ENCODE measurements at places on chromosomes 3 and 15.
A peak's percentile ranks its signal among the peaks of the same experiment; 100 is the strongest.

DNA sequence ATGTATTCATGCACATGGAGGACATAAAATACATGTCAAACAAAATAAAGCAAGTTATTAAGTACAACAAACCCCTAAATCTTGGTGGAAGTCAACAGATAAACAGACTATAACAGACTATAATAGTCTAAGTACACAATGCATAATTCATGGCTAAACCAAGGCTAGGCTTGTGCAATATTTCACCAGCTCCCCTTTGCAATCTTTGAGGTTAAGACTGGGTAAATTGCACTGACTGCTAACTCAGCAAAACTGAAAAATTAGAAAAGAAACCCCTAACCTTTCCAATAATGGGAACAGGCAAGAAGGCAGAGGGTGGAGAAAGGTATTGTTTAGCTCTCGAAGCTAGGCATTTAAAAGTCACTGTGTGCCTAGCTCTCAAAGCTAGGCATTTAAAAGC, 304.9 kb upstream of the WNT5A start:
- DNase-seq = no peak

DNA sequence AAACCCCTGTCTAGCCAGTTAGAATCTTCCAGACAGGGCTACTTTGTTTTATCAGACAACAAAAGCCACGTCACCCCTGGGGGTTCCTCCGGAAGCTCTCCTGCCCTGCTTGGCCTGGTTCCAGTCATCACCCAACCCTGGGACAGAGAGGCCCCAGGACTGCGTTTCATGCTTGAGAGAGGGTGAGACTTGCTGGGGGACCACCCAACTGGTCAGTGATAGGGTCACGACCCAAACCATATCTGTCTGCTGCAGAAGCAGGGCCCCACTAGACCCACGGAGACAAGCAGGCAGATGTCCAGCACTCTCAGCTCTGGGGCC, 1.2 kb downstream of the NT5DC2 start:
- peak; percentile 45 for DNase-seq

GRCh38 chr3:175111036-175111435, 251.9 kb downstream of the NAALADL2 start:
- peak; percentile 28 for DNase-seq

DNA sequence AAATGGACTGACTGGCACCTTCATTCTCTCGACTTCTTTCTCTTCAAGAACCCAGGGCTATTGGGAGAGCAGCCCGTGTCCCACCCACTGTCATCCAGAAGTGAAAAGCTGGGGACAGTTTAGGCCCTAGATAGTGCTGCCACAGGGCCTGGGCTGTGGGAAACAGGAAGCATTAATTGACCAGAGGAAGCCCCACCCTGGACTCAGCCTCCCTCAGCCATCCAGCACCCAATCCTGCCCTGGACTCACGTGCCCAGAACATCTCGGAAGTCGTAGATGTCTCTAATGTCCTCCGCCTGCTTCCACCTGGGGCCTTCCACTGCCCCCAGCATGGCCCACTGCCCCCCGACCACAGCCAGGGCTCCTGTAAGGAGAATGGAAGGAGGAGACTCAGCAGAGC, 2.3 kb downstream of the CAMK1 start:
- DNase-seq = no peak

- no peak for DNase-seq
These were observed 103.4 kb upstream of the UBP1 start for GRCh38 chr3:33543601-33544000.

GRCh38 chr3:120496278-120497002, 45.6 kb upstream of the FSTL1 start:
- DNase-seq = peak; percentile 78

- no peak for DNase-seq
These were observed 139.5 kb upstream of the EIF1B start for GRCh38 chr3:40169983-40170382.

- DNase-seq = no peak
These were observed 14.8 kb downstream of the TNK2 start for GRCh38 chr3:195893516-195893915.

GRCh38 chr3:167798443-167798842, 62.9 kb downstream of the SERPINI1 start:
- no peak for DNase-seq

- DNase-seq = no peak
These were observed 327.3 kb upstream of the SATB1 start for GRCh38 chr3:18752273-18752934.

DNA sequence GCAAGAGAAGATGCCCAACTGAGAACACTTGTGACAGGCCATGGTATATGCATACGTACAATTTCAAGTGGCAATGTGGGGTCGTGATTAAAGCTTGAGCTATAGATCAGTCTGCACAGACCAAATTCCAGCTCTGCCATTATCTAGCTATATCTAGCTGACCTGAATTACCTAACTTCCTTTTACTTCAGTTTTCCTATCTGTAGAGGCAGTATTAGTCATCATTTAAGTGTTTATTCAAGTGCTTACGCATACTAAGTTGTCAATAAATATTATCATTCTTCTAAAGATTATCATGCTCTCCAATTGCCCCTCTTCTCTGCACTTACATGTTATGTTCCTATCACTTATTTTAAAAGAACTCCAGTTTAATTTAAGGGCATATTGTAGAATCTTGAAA, 87.9 kb downstream of the ARPP21 start:
- no peak for DNase-seq

GRCh38 chr3:107561980-107562379, 39.2 kb downstream of the BBX start:
- DNase-seq = no peak

DNA sequence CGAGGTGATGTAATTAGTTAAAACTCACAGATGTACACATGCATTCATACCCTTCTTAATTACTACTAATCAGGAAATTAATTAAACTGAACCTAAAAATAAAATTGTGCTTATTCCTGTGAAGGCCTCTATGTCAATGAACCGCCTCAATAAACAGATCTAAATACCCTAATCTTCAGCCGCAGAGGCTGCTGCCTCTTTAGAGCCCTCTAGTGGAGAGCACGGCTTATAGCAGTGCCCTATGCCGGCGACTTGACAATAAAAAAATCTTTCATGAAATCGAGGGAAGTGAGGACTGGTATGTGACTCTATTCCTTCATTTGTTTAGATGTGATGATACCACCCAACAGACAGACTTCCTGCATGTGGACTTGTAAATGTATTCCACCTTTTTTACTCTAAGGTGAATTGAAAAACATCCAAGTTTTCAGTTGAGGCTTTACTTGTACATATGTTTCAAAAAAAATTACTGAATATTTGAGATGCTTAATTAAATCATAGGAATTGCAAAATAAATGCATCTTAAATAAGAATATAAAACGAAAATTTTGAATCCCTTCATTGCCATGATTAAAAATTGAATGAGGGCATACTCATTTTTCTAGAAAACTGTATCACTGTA, 8.3 kb upstream of the EPHA3 start:
- peak; percentile 33 for DNase-seq

DNA sequence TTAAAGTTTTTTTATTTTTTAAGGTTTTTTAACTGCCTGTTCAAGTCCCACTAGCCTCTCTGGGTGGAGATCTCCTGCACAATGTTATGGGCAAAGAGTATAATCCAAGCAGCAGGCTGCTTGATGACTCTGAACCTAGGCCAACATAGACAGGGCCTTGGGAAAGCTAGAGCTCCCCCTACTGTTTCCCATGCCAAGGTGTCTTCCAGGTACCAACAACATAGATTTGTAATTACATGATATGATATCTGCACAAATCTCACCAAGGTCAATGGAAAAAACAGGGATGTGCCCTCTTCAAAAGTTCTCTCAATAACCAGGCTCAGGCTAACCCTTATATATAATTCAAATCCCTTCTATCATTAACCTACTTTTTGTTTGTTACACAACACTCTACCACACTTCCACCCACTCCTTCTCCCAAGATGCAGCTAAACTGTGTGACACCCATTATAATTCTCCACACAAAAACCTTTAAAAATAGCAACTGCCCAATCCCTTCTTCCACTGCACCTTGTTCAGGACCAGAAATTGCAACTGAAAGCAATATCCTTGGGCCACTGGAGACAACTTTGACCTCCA, 43.8 kb downstream of the RBM15B start:
- DNase-seq = peak; percentile 16

- DNase-seq = no peak
These were observed 155.3 kb downstream of the ATP10A start for GRCh38 chr15:25707656-25708365.

DNA sequence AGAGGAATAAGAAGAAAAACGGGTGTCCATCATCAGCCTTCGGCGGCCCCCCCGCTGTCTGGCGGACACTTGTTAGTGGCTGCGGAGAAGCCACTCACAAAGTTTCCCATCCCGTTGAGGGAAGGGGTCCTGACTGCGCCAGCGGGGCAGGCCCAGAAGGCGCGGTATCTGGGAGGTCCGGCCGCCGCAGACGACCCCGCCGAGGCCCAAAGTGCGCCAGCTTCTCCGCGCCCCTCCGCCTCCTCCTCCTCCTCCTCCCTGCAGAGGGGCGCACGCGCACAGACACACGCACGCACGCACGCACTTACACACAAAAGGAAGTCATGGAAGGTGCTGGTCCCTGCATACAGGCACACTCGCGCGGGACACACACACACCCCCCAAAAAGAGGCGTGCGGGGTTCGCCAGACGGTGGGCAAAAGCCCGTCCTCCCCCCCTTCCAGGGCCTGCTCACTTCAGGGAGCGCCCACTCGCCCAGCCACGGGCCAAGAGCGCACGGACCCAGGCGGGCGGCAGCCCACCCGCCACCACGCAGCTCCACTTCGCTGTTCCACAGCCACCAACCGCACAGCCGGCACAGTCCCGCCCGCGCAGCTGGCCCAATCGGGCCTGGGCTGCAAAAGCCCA, 18.0 kb downstream of the ZNF148 start:
- DNase-seq = peak; percentile 36

GRCh38 chr3:61894988-61895935, 333.9 kb downstream of the PTPRG start:
- peak; percentile 98 for DNase-seq

DNA sequence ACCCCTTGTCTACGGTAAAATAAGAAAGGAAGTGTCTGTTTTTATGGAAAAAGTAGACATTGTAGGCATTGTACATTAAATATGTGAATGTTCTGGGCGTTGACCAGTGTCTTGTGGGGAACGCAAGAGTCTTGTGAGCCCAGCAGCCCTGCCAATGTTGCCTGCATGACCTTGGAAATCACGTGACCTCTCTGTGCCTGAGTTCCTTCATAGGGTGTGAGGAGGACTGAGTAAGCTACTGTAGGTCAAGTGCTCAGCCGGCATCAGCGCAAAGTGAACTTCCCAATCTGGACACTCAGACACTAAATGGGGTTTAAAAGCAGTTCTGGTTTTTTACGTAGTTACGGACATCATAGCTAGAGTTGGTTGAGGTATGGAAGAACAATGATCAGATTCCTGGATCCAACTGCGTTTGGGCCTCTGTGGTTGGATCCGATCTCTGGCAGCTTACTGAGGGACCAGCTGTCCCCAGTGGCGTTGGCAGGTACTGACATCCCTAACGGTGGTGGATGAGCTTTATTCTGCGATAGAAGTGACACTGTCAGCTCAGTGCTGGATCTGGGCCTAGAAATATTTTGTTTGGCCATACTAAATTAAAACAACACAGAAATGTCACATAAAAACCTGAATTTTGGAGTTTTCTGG, 63.8 kb downstream of the SPSB4 start:
- no peak for DNase-seq
